Right kidney (tissue), 9 donors: ENCODE measurements at places on chromosomes 6 and 20.

GRCh38 chr6:6748001-6748400 is 159.5 kb downstream of the LY86 start:
- DNase-seq = no peak

GRCh38 chr20:24747881-24748595 is 201.0 kb upstream of the CST7 start:
- no peak for DNase-seq

DNA sequence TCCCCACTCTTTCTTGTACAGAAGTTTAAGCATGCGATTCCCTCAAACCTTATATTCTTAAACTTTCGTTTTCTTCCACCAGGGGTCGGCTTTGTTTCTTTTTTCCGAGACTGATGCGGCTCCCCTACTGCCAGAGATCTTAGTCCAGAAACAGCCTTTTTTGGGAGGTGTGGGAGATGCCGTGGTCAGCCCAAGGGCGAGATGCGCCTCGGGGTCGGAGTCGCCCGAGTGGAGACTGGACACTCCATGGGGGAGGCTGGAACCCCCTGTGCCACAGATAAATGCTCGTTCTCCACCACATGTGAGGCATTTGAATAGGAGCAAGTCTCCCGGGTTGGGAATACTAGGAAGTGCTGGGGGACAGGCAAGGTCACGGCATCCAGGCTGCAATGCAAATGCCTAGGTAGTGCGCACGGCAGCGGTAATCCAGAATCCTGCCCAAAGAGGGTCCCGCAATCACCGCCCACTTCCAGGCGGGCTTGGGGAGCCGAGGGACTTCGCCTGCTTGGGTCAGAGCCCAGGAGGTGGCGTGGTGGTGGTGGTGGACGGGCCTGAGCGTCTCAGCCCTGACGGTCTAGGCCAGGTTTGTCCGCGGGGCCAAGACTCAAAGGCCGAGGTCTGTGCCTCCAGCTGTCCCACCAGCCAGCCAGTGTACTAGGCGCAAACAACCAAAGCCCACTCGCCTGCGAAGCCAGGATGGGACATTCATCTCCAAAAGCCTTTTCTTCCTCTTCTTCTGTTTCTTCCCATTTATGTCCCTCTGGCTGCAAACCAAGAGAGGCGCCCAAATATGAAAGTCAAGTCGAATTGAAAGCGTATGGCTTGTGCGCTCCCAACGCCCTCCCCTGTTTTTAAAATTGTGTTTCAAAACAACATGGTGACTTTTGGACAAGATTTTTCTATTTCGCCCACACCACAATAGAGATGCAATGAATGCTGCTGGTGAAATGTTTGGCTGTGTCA is 39.3 kb upstream of the OSTM1 start:
- DNase-seq = peak; percentile 78

GRCh38 chr6:12348530-12349511 is 58.7 kb downstream of the EDN1 start:
- DNase-seq = no peak

DNA sequence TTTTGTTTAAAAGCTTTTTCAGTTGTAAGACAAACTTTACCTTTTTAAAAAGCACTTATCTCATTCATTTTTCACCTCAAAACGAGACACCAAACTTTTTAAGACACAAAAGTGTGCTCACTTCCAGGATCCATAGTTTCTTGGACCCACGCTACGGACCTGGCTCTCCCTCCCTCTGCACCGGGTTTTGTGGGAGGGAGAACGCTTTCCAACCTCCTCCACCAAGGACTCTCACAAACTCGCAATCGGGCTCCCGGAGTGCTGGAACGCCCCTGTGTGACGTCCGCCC is 436 bp downstream of the CAGE1 start:
- DNase-seq = no peak

DNA sequence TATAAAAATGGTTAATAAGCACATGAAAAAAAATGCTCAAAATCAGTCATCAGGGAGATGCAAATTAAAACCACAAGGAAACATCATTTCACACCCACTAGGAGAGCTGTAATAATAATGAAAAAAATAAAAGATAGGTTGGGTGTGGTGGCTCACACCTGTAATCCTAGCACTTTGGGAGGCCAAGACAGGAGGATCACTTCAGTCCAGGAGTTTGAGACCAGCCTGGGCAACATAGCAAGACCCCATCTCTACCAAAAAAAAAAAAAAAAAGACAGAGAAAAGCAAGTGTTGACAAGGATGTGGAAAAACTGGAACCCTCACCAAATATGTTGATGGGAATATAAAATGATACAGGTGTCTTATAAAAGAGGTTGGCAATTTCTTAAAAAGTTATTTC is 3.0 kb upstream of the MYLK4 start:
- DNase-seq = no peak

DNA sequence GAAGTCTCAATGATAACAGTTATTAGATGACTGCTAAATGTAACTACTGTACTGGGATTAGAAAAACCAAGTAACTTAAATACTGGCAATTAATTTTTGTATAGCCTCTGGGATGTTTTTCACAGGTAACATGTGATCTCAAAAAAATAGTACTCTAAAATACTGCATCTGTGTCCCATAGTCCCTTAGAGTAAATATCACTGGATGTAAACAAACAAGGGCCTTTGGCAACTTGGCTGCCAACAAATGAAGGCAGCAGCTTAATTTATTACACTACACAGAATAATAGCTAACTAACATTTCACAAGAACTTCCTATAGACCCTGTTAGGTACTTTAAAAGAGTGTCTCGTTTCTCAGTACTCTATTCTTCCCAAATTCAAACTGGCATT is 14.0 kb downstream of the ARHGAP18 start:
- DNase-seq = no peak

- no peak for DNase-seq
These were observed 22.0 kb upstream of the EYS start for GRCh38 chr6:65728879-65729479.

- DNase-seq = no peak
These were observed 255.7 kb upstream of the SUPT3H start for GRCh38 chr6:45633272-45633908.

- no peak for DNase-seq
These were observed 172.7 kb upstream of the NOX3 start for GRCh38 chr6:155628306-155628705.

GRCh38 chr6:76347539-76347938 is 275.1 kb upstream of the IMPG1 start:
- no peak for DNase-seq

GRCh38 chr6:14875481-14876063 is 370.3 kb upstream of the JARID2 start:
- DNase-seq = no peak

DNA sequence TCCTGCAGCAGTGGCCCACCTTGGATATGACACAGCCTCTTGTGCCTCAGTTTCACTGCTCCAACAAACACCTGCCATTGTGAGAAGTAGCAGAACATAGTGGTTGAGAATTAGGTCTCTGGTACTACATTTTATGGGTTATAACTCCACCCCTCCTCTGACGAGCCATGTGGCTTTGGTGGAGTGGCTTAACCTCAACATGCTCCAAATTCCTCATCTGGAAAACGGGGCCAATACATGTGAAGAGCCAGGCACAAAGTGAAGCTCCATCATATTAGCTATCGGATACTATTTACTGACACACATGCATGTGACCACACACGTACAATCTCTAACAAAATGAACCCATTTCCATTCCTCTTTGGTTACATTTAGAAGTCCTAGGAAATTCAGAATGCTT is 8.4 kb upstream of the KIZ start:
- DNase-seq = no peak

GRCh38 chr6:157990321-157991066 is 8.8 kb downstream of the SYNJ2 start:
- DNase-seq = no peak

- no peak for DNase-seq
These were observed 27.6 kb downstream of the TIAM2 start for GRCh38 chr6:155022721-155023120.

- no peak for DNase-seq
These were observed 44.1 kb upstream of the ADGRF1 start for GRCh38 chr6:47086051-47086770.

DNA sequence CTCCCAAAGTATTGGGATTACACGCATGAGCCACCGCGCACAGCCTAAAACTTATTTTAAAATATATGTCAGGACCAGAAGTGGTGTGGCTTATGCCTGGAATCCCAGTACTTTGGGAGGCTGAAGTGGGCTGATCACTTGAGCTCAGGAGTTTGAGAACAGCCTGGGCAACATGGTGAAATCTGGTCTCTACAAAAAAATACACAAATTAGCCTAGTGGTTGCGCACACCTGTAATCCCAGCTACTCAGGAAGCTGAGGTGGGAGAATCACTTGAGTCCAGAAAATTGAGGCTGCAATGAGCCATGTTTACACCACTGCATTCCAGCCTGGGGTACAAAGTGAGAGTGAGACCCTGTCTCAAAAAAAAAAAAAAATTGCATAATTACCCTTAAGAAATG is 13.7 kb downstream of the PXT1 start:
- DNase-seq = no peak

DNA sequence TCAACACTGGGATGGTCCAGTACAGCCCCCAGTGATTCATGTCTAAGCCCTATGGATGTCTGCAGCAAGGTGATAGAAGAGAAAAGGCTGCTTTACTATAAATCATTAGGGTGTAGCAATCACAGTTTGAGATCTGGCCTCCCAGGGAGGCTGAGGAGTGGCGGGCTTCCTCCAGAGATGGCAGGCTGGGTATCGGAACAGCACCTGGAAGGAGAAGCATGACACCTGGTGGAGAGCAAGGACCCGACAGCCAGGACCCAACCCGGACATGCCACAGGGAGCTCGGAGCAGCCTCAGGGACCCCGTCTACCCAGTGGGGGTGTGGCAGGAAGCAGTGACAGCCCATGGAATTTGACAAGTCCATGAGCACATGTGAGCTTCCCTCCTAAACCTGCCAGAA is 114.8 kb upstream of the CD93 start:
- DNase-seq = no peak

DNA sequence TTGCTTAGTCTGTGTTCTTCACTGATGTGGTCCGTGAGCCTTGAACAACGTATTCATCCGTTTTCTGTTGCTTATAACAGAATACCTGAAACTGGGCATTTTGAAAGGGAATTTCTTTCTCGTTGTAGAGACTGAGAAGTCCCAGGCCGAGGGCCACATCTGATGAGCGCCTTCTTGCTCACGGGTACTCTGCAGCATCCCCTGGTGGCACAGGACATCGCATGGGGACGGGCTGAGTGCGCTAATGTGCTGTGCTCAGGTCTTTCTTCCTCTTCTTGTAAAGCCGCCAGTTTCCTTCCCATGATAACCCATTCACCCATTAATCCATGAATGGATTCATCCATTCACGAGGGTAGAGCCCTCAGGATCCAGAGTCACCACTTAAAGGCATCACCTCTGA is 161.0 kb downstream of the NFATC2 start:
- DNase-seq = no peak

DNA sequence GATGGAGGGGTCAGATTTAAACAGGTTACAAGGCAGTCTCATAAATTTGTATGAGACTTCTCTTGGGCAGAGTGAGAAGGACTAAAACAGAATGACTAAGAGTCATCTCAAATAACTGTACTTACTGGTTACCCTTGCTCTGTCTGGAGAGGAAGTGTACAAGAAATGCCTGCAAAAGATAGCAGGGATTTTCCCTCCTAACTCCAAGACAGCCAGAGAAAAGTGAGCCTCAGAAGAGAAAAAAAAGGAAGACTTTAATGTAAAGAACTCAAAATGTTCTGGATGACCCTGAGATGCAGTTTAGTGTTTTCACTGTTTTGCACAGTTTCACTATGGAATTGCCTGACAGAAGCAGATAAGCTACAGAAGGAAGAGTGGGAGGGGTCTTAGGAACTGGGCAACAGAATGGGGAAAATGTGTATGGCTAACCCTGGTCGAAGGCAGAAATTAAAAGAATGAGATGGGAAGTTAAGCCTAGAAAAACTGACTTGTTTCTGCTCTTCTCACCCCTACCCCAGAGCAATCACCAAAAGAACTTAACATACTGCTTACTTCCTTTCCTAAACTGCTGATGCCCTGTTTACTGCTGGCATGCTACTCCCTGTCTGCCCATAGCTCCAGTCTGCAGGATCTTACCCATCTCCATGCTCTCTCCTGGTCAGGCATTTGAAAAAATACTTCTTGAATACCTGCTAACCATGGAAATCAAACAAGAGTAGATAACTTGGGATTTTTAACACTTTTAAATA is 98.1 kb upstream of the MARCKS start:
- no peak for DNase-seq

DNA sequence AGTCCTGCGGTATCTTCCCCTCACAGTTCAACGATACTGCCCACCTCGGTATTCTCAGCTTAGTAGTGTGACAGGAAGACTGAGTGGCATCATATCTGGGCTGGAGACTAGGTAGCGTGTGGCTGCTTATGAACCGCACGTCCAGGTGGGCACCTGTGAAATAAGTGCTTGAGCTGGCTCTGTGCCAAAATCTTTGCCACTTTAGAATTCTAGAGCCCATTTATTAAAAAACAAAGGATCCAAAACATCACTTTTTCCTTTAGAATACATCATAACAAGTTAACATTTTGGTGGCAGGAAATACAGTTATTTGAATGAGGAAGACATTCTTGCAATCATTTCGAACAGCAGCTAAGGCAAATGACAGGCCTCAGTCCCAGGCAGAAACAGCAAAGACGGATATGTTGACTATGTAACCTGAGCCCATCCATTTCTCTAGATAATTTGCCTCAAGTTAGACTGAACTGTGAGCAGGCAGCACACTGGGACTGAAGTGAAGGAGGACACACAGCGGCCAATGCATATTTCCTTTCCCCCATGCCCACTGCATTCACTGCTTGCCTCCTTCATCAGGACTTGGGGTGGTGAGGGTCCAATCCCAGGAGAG is 136.6 kb downstream of the GMDS start:
- DNase-seq = no peak

GRCh38 chr6:89503641-89504040 is 70.7 kb downstream of the ANKRD6 start:
- no peak for DNase-seq

DNA sequence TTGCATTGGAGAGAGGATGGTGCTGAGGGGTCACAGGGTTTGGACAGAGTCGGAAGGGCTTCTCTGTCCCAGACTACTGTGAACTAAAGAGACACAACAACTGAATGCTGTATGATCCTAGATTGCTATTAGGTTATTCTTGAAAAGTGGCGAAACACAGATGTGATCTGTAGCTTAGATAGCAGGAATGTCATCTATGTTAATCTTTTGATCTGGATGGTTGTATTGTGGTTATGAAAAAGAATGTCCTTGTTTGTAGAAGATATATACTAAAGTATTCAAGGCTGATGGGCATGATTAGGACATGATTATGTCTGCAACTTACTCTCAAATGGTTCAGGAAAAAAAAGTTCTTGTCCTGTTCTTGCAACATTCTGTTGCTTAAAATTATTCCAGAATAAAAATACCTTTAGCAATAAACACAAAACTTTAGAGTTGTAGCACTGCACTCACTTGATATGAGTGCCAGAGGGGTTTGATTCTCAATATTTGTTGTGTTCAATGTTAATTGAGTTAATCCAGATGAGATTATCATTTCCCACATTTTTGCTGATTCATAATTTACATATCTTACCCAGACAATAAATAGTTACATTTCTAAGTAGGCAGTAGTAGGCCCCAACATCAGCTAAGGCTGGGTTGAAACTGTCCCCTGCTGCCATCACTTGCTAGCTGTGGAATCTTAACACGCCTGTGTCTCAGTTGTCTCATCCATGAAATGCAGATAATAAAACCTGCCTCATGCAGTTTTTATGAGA is 645.2 kb downstream of the KIF16B start:
- DNase-seq = no peak

GRCh38 chr6:13908955-13909381 is 15.8 kb upstream of the RNF182 start:
- DNase-seq = peak; percentile 30
